ENCODE measurements at places on chromosomes 6 and 20.

DNA sequence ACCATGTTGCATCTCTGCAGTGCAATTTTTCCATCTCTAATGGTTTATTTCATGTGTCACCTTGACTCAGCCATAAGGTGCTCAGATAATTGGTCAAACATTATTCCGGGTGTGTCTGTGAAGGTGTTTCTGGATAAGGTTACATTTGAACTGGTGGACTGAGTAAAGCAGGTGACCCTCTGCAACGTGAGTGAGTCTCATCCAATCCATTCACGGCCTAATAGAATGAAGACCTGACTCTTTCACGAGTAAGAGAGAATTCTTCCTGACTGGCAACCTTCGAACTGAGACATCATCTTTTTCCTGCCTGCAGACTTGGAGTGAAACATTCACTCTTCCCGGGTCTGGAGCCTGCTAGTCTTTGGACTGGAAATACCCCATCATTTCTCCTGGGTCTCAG is 77.1 kb upstream of the SLC22A23 start:
- DNase-seq = no peak

GRCh38 chr20:49784291-49784690 is 28.3 kb upstream of the SLC9A8 start:
- no peak for DNase-seq

DNA sequence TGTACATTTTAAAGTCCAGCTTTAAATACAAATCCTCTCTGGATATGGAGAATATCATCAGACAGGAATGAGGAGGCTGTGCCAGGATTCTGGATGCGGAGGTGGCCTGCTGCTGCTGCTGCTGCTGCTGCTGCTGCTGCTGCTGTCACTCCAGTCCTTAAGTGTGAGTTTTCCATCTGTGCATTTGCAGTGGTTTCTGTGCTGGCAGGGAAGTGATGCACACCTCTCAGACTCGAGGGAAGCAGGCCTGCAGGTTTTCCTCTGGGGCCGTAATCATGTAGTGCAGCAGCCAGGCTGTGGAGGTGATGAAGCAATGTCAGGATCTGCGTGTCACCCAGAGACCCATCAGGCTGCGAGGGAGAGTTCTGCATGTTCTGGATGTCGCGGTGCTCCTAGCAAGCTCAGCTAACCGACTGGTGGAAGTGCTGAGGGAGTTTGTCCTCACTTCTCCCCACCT is 32.0 kb downstream of the CFAP61 start:
- DNase-seq = no peak

DNA sequence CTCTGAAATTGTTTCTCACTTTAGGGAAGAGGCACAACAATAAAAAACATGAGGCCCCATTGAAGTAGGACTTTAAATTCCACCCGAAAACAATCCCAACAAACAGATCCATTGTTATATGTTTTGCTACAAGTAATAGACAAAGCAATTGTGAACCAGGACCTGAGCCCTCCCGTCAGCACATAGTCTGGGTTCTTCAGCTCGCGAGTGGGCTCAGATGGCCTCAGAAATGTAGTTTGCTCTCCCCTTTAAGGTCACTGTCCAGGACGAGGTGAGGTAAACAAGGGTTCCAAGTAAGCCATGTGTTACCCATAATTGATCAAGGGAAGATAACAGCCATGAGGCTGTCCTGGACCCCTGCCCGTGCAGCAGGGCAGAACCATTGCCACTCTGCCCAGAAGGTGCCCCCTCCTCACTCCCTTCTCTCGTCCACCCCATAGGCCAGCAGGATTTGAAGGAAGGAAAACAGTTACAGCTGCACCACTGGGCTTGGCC is 160.1 kb upstream of the QKI start:
- DNase-seq = no peak

DNA sequence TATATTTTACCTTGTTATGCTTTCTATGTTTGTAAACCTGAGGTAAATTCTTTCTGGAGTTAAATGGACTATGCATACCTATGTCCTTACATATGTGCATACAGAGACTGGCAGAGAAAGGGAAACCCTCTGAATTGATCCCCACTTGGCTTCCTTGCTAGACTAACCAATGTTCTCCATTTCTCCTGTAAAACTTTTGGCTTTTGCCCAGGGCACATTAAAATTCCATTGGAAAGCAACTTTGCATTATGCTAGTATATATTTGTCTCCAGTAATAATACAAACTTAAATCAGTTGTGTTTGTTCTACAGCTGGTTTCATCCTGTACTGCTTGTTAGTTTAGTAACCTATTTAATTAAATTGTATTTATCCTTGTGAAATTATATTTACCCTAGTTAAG is 646.0 kb upstream of the MARCKS start:
- DNase-seq = no peak

- no peak for DNase-seq
Observed at GRCh38 chr6:111706841-111707391, 101.2 kb upstream of the TRAF3IP2 start.

DNA sequence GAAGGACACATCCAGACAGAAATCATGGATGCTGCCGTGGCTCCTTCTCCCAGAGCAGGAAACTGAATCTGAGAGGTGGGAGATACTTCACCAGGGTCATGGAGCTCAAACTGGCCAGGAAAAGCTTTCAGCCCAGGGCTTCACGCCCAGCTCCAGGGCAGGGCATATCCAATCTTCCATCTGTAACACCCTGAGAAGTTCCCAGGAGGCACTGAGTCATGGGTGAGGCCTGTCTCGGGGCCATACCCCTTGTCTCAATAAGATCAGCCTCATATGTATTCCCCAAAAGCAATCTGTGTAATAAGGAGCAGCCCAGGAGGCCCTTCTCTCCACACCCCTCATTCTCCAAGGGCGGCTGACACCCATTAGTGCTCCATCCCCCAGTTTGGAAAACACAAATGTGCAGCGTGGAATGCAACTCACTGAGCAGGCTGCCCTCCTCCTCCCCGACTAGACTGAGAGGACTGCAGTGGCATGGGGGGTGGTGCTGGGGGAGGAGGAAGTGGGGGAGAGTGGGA is 439.3 kb upstream of the SULF2 start:
- no peak for DNase-seq

- DNase-seq = no peak
Observed at GRCh38 chr6:73513496-73513854, 7.4 kb downstream of the EEF1A1 start.

GRCh38 chr6:43937236-43938177 is 167.5 kb downstream of the VEGFA start:
- no peak for DNase-seq

GRCh38 chr6:169946971-169947370 is 195.5 kb downstream of the ERMARD start:
- DNase-seq = no peak

GRCh38 chr20:38229376-38230252 is 30.9 kb downstream of the KIAA1755 start:
- DNase-seq = no peak

DNA sequence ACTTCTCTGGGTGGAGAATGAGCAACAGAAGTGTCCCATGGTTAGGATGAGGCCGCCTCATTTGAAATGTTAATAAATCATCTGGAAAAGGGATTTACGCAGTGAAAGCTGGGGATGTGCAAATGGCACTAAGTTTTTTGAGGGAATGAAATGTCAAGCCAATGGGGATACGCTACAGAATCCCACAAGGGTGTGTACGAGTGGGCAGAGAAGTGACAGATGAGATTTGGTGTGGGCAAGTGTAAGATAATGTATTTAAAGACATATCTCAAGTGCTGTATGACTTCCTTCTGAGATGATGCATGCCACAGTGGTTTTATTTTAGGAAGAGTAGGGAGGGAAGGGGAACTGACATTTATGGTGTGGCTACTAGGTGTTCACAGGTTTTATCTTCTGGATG is 100.6 kb downstream of the LRFN2 start:
- DNase-seq = no peak
